HFFc6 (cell line): ENCODE measurements at places on chromosomes 2 and 18. TPM values are rescaled to one million over a fixed set of nuclear protein-coding genes. Genes with fewer than 3 reads are reported as not detected.

DSG2 gene
- total RNA-seq = not detected in 3 replicates

- H3K27me3 ChIP-seq = no peaks in the 10 kb centered on the region
- H3K36me3 ChIP-seq = no peaks in the 10 kb centered on the region
These were observed 7.6 kb upstream of the ESPNL start for GRCh38 chr2:238092486-238093035.

- H3K27me3 ChIP-seq = no peaks in the 10 kb centered on the region; the same call in 1 of the 2 replicates
- no peaks in the 10 kb centered on the region for H3K4me1 ChIP-seq
- H3K27ac ChIP-seq = no peak overlapping the region
These were observed 118.3 kb upstream of the DSEL start for GRCh38 chr18:67634631-67635338.

- H3K4me1 ChIP-seq = peaks cover 40% of the 10 kb centered on the region
- no peaks in the 10 kb centered on the region for H3K36me3 ChIP-seq
- DNase-seq = peak; percentile 80
- peak overlapping the region; percentile 43; the same call in 1 of the 2 replicates for H3K4me3 ChIP-seq
- H3K27ac ChIP-seq = peak overlapping the region; percentile 48
These were observed 19.0 kb upstream of the DUSP19 start for GRCh38 chr2:183059561-183059960.

DNA sequence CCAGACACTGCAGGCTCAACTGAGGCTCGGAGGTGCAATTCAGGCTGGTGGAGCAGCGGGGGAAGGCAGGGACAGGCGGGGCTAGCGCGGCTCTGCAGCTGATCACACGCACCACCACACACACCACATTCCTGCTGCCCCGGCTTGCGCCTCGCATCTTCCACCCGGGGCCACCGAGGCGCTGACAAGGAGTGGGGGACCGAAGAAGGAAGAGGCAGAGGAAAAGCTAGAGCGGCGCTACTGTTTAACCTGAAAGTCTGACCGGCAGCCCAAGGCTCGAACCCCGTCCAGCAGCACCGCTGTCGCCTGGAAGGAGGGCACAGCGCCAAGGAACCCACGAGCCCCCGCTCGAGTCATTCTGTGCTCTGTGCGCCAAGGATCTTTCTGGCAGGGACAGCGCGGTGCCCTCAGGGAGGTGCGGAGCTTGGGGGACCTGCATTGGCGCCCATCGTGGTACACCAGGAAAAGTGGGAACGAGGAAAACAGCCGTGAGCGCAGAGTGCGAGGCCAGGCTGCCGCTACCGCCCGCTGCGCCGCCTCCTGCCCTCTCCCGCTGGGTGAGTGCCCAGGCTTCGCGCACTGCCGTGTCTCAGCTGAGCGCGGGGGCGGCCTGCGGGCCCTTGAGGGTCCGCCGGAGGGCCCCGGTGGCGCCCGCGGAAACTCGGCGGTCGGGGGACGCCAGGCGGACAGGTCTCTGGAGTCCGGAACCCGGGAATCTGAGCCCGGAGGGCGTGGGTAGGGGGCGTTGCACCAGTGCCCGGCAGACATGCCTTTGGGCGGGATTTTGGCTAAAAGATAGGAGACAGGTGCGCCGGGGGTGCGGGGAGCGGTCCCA lies 860 bp upstream of the KCNJ3 start:
- peaks cover 4% of the 10 kb centered on the region; the same call in 1 of the 2 replicates for H3K36me3 ChIP-seq
- peaks cover 2% of the 10 kb centered on the region; the same call in 1 of the 2 replicates for H3K27me3 ChIP-seq
- no peaks in the 10 kb centered on the region for H3K4me1 ChIP-seq
- no peak overlapping the region for H3K27ac ChIP-seq
- no peak for DNase-seq
- no peak overlapping the region for H3K4me3 ChIP-seq

GRCh38 chr2:74691929-74692328 lies 37.9 kb downstream of the SEMA4F start:
- H3K4me3 ChIP-seq = no peak overlapping the region
- H3K27me3 ChIP-seq = no peaks in the 10 kb centered on the region
- no peaks in the 10 kb centered on the region for H3K36me3 ChIP-seq
- peaks cover 40% of the 10 kb centered on the region for H3K4me1 ChIP-seq
- no peak overlapping the region for H3K27ac ChIP-seq

DNA sequence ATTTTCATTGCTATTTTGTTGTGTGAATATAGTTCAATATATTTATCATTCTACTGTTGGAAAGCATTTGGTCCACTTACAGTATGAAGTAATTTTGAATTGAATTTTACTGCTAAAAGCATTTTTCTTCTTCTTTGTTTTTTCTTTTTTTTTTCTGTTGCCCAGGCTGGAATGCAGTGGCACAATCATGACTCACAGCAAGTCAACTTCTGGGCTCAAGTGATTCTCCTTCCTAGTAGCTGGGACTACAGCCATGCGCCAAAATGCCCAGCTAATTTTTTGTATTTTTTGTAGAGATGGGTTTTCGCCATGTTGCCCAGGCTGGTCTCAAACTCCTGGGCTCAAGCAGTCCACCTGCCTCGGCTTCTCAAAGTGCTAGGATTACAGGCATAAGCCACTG lies 2.4 kb upstream of the ETAA1 start:
- H3K27ac ChIP-seq = peak overlapping the region; percentile 77
- DNase-seq = peak; percentile 57
- peaks cover 80% of the 10 kb centered on the region for H3K4me1 ChIP-seq
- peaks cover 3% of the 10 kb centered on the region for H3K27me3 ChIP-seq
- H3K4me3 ChIP-seq = peak overlapping the region; percentile 29

DNA sequence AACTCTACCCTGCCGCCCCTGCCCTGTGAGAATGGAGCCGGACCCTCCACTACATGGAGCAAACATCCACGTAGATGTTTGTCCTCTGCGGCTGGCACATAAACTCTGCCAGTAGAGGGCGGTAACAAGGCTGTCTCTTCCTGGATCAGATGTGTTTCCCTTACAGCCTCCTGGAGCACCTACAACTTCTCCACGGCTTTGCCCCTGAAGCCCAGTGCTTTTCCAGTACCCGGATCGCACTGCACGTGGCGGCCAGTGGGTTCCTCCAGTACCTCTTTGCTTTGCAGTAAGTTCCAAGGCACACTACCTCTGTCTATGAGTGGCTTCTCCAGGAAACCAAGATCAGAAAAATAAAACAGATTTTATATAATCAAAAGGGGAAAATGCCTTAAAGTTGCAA lies 651.3 kb downstream of the DCDC2C start:
- no peaks in the 10 kb centered on the region for H3K4me1 ChIP-seq
- DNase-seq = no peak
- no peak overlapping the region for H3K27ac ChIP-seq
- H3K36me3 ChIP-seq = no peaks in the 10 kb centered on the region; the same call in 1 of the 2 replicates
- H3K4me3 ChIP-seq = no peak overlapping the region
